ENCODE measurements at places on chromosomes 11 and 22. TPM values are rescaled to one million over a fixed set of nuclear protein-coding genes. Genes with fewer than 3 reads are reported as not detected.

Gene LSP1
- 2.8 TPM for total RNA-seq

- DNase-seq = no peak
Observed at GRCh38 chr22:50724616-50725015, 13.4 kb upstream of the ACR start.

DNA sequence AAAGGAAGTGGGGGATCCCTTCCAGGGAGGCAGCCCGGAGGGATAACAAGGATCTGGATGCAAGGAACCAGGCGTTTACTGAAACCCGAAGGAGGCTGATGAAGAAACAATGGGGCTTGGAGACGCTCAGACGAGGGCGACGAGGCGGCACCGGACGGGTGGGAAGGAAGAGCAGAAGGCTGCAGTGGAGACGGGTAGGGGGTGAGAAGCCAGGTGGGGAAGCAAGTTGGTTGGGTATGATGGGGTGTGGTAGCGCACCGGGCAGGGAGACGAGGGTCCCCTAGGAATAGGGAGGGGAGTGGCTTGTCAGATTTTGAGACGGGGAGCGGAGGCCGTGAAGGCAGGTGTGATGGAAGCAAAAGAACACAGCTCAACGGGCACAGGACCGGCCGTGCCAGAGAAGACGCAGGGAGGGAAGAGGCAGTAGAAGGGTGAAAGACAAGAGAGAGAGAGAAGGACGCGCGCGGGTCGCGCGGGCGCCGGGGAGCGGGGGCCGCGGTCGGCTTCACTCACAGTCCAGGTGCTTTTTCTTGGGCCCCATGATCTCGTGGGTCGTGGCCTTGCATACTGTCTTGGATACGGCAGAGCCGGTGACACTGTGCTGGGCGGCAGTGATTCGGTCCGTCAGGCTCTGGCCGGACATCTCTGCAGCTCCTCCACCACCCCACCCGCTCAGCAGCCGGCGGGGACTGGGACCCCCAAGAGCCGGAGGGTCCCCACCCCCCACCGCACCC is 579 bp downstream of the PICALM start:
- DNase-seq = peak; percentile 45

- no peak for DNase-seq
Observed at GRCh38 chr11:117175104-117175503, 3.4 kb upstream of the SIDT2 start.

DNA sequence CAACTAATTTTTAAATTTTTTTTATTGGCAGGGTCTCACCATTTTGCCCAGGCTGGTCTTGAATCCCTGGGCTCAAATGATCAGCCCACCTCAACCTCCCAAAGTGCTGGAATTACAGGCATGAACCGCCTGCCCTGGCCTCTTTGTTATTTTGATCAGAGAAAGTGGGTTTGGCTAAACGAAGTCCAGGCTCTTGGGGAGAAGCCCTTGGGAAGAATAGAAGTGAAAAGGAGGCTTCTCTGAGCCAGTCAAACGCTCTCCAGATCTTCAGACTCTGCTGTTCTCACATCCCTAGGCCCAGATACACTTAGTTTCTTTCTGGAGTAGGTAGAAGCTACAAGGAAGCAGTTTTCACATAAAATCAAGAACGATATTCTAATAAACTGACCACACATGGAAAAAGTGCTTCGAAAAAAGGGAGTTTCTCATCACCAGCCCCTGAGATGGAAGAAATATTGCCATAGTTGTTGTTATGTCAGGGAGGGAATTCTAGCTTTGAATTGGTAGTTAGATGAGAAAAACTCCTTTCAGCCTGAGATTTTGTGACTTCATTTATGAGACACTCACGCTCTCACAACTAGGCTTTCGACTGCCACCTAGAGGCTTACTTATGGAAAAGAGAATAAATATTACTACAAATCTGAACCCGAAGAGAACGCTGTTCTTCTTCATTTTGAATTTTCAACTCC is 41.7 kb upstream of the AQP11 start:
- DNase-seq = peak; percentile 34

GRCh38 chr22:32052936-32053791 is 10.1 kb downstream of the SLC5A1 start:
- DNase-seq = no peak

All from pancreas (tissue), 10 donors.